Central memory CD8-positive, alpha-beta T cell (primary cell): ENCODE measurements at places on chromosomes 7 and 10.

GRCh38 chr7:151687523-151688235, 168.0 kb upstream of the RHEB start:
- no peak for DNase-seq

DNA sequence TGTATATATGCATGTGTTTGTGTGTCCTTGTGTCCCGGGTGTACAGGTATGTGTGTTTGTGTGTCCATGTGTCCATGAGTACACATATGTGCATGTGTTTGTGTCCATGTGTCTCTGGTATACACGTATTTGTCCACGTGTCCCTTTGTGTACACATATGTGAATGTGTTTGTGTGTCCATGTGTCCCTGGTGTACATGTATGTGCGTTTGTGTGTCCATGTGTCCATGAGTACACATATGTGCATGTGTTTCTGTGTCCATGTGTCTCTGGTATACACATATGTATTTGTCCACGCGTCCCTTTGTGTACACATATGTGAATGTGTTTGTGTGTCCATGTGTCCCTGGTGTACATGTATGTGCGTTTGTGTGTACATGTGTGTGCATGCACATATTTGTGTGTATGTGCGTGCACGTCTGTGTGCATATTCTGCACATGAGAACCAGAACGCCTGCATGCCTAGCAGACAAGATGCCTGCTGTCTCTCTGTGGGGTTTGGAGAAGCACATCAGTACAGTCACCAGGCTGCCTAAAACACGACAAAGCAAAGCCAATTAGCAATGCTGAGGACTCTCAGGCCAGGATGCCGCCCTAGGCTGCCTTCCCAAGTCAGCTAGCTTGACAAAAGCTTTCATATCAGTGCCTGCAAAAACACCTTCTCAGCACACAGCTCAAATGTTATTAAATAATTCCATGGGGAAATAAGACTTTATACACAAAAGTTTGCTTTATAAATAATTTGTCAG, 327.8 kb downstream of the PTPRN2 start:
- no peak for DNase-seq

DNA sequence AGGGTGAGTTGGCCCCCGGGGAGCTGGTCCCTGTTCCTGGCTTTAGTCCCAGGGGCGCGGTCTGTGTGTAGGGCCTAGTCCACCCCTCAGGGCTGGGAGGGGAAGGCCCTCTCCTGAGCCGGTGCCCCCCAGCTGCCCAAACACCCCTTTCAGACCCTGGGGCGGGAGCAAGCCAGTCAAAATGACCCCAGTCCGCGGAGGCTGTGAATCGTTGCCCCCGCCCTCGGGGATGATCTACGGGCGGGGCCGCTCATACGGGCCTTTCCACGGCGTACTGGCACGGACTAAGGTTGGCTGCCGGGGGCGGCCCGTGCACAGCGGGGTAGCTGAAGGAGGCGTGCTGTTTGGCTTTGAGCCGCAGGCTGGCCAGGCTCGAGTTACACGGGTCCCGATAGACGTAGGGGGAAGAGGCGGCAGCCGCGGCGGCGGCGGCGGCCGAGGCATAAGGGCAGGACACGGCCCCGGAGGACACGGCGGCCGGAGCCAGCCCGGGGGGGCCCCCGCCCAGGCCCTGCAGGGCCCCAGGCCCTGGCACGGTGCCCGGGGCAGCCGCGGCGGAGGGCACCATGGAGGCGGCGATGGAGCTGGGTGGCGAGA, 4.3 kb downstream of the ELOVL3 start:
- no peak for DNase-seq

DNA sequence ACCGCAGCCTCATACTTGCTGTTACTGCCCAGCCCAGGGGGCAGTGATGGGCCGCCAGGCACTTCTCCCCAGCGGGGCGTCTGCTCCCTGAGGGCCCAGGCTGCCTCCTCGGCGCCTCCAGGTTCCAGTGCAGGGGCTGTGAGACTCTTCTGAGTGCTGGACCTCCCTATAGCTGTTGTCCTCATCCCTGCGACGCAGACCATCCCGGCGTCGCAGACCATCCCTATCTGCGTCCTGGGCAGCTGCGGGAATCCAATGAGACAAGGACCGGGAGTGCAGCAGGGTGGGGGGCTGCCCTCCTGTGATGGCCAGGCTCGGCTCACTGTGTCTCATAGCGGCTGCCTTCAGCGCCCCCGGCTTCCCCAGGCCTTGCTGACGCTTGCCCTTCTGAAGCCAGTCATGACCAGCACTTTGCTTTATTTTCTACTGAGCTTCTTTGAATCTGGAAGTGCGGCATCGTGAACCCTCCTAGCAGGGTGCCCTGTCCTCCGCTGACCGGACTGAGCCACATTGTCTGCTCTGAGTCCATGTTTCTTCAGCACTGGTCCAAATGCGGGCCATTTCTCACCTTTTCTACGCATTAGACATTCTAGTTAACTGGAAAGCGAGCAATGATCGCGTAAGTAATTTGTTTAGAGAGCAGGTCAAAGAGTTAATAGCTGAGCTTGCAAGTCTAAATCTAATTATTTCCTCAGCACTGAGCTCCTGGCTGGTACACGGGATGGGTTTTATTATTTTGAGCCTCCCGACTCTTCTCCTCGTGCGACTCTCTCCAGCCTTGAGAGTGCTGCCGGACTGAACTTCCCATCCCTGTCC, 339.5 kb downstream of the WDR37 start:
- DNase-seq = no peak

DNA sequence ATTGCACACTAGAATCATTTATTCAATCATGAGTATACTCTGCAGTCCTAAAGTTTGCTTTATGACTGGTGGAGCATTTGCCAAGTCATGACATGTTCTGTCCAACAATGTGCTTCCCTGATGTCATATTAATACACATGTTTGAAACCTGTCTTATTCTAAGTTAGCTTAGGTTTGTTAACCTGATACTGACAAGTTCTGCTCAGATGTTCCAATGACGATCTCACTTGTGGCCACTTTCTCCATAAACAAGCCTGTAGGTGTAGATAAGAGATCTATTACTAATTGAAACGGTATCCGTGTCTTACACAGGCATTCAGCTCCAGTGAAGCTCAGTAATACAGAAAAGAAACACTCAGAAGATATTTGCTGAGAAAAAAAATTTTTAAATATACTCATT, 64.9 kb downstream of the GPR37 start:
- no peak for DNase-seq

GRCh38 chr10:20870834-20871233, 26.3 kb downstream of the NEBL start:
- DNase-seq = no peak

DNA sequence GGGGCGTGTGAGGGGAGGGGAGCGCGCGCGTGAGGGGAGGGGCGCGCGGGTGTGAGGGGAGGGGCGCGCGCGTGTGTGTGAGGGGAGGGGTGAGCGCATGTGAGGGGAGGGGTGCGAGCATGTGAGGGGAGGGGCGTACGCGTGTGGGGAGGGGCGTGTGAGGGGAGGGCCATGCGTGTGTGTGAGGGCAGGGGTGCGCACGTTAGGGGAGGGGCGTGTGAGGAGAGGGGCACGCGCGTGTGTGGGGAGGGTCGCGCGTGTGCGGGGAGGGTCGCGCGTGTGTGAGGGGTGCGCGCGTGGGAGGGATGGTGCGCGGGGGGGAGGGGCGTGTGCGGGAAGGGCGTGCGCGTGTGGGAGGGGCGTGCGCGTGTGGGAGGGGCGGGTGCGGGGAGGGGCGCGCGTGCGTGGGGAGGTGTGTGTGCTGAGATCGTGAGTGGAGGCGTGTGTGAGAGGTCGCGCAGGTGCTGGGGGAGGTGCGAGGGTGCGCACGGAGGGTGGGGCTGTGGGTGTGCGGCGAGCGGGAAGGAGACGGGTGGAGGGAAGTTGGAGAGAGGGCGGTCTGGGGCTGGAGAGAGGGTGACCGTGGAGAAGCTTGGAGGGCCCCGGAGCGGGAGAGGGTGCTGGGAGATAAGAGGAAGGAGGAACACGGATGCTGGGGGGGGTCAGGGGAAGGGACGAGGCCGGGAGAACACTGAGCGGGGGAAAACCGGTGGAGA, 19.7 kb downstream of the MXI1 start:
- DNase-seq = no peak

DNA sequence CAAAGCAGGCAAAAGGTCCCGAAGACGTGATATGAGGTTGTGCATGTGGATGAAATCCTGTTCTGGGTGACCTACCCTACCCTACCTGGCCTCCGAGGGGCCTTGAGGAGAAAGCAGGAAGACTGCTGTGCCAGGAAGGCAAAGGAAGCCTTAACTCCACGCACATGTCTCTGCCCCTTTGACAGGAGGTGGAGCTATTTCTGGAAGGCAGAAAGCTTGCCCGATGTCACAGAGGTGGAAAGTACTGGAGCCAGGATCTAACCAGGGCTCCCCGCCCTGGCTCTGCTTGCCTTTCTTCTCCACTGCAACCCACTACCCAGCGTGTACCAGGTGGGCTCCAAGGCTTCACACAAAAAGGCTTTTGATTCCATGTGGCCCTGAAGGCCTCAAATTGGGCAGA, 66.4 kb upstream of the DDC start:
- no peak for DNase-seq

DNA sequence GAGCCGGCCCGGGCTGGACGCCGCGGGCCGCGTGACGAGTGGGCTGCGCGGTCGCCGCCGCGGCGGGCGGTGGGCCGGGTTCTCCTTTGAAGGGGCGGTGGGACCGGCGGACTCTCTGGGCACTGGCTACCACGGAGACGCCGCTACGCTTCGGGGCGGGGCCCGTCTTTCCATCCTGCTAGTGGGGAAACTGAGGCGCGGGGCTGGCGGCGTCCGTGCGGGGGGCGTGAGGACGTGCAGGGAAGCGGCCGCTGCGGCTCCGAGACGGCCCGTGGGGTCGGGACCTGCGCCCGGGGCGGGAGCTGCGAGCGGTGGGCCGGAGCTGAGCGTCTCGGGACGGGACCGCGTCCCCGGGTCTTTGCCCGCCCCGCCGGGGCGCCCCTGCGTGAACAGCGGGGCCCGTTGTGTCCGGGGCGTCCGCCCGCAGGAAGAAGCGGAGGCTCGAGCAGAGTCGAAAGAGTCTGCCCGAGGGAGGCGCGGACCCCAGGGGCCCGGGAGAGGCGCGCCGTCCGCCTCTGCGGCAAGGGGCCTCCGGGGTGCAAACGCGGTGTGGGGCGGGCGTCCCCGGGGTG, 548 bp upstream of the BNIP3 start:
- DNase-seq = no peak

DNA sequence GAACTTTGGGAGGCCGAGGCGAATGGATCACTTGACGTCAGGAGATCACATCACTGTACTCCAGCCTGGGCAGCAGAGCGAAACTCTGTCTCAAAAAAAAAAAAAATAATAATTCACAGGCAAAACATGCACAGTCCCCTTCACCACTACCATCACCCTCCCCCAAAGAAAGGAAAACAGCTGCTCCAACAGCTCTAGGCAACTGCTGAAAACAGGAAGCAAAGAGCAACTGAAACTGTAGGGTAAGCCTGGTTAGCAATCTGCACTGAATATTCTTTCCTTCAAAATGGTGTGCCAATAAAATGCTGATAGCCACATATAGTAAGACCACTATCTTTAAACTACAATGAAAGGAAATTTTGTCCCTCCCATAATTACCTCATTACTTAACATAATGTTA, 11.8 kb downstream of the NT5C2 start:
- no peak for DNase-seq

DNA sequence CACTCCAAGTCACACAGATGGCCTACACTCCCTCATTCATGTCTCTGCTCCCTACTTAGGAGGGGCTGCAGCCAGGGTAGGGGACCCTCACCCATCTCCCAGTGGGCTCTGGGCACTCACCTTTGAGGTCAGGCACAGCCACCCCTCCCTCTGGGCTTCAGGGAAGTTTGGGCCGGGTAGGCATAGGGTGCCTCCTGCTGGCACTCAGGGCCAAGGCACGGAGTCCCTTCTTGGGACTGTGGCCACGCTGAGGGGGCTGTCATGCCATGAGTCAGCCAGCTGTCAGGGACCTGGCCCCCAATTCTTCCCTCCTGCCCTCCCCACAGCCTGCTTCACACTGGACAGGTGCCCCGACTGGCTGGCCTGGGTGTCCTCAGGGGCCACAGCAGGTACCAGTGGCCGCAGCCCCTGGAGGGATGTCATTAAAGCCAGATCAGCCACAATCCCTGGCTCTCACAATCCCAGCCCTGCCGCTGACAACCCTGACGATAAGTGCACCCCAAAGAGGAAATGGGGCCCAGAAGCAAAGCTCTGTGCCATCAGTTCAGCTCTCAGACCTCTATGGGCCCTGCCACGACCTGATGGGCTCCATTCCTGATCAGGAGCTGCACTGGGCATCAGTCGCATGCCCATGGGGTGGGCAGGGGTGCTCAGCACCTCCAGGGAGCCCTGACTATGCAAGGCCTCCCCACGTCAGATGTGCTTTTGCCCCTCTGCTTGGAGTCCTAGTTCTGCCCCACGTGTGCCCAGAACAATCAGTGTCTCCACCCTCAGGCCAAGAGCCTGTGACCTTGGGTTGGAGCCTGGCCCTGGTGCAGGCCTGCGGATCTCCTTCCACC, 34.1 kb upstream of the RET start:
- DNase-seq = no peak

DNA sequence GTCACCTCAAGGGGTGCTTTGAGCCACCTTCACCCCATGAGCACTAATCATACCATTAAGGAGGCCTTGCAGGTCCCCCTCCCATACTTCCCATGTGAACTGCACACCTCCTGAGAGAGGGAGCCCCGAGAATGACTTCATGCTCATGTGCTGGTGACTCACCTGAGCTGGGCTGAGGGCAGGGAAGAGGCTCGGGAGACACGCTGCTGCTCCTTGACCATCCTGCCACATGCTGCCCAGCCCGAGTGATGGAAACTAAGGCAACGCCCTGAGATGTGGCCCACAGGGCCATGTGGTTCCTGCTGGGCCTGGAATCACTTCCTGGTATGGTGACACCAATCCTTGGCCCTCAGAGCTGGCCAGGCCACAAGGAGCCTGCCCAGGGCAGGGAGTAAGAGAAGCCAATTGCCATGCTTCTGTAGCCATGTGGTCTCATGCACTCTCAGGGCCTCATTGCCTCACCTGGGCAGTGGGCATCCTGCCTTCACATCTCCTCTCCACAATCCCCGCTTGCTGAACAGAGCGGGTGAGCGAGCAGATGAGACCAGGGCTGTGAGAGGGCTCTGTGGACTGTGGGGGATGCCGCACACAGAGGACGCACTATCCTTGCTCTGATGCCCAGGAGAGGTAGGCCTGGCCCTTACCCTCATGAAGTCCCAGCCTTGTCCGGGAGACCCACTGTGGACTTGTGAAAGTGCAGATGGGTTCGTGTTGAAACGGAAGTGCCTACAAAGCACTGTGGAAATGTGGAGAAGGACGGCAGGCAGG, 18.3 kb upstream of the PPIF start:
- DNase-seq = no peak

DNA sequence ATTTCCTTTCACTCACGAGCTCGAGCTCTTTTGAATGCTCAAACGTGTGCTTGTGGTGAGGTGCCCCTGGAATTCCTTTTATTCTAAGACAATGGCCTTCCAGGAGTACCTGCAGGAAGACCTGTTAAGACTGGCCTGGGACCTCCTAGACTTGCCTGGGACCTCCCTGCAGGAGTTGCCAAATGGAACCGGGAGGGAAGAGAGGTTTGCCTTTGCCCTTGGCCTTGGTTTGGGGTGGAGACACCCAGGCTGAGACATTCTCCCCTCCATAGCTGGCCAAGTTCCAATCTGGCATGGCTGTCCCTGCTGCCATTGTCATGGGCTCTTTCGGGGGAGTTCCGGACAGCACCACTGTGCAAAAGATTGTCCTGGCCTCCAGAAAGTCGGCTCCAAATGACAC, 39.7 kb downstream of the DNAJB12 start:
- no peak for DNase-seq

GRCh38 chr7:1922870-1923236, 252.8 kb downstream of the ELFN1 start:
- DNase-seq = no peak
